Ascending aorta (tissue), 2 donors: ENCODE measurements at places on chromosomes 2 and 18.

- no peak for DNase-seq
Measured at GRCh38 chr18:8045884-8046281, 478.8 kb downstream of the PTPRM start.

DNA sequence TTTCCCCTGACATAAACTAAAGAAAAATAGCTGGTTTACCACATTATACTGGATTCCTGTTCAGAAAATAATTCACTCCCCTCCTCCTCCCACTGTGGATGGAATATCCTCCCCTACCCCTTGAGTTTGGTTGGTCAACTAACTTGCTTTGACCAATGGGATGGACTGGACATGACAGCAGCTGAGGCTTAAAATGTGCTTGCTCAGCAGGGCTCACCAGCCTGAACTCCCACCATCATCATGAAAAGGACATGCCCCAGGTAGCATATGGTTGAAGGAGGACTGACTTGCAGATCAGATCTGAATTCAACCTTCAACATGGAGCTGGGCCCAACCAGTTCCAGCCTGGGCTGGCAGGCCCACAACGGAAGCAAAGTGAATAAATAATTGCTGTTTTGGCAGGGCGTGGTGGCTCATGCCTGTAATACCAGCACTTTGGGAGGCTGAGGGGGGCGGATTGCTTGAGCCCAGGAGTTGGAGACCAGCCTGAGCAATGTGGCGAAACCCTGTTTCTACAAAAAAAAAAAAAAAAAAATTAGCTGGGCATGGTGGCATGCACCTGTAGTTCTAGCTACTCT lies 284.4 kb downstream of the AFF3 start:
- no peak for DNase-seq

DNA sequence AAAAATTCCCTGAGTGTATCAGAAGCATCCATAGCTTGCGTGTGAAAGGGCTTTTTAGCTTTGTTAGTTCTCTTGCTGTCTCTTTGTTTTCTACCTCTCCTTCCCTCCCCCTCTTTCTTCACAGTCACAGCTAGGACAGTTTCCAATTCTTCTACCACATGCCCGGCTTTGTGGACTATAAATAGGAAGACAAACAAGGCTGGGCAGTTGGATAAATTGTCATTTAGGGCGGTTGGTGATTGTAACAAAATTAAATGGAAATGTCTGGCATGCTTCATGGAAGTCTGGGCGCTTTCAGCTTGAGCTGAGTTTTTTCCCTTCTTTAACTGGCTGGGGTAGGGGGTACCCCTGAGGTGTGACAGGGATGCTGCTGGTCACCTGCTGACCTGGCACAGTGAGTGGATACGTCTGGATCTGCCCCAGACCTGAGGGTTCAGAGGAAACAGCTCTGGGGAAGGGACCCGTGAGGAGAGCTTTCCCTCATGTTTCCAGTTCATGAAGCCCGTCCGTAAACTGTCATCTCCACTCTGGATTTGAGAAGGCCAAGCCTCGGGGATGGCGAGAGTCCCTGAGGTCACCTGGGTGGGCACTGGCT lies 29.0 kb upstream of the GIGYF2 start:
- no peak for DNase-seq

- DNase-seq: no peak
Measured at GRCh38 chr2:101431486-101431885, 43.4 kb downstream of the RFX8 start.

GRCh38 chr2:240573071-240573515 lies 4.8 kb downstream of the RNPEPL1 start:
- DNase-seq: no peak

GRCh38 chr18:3709205-3709604 lies 259.2 kb downstream of the TGIF1 start:
- no peak for DNase-seq

GRCh38 chr2:3738454-3738853 lies 35.1 kb downstream of the DCDC2C start:
- DNase-seq: no peak
